ENCODE measurements at places on chromosomes 6 and 20.

DNA sequence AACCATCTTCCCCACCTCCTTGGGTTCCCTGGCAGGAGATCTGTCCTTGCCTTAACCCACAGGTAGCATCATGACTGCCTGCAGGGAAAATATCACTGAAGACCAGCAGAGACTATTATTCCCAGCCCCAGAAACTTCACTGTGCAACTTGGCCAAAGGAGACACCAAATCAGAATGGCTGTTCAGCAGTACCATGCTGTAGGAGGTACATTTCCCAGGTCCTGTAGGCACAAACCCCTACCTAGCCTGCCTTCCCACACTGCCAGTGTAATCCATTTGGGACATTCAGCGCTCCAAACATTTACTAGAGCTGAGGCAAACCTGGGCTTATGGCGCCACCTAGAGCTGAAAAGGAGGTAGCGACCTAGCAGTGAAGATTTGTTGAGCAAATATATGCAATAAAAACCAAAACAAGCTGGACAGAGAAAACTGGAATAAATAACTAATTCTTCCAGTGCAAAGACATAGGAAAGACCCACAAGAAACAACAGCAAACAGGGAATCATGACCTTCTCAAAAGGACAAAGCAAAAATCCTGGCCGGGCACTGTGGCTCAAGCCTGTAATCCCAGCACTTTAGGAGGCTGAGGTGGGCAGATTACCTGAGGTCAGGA lies 60.3 kb downstream of the VTA1 start:
- DNase-seq, result peak; percentile 70

DNA sequence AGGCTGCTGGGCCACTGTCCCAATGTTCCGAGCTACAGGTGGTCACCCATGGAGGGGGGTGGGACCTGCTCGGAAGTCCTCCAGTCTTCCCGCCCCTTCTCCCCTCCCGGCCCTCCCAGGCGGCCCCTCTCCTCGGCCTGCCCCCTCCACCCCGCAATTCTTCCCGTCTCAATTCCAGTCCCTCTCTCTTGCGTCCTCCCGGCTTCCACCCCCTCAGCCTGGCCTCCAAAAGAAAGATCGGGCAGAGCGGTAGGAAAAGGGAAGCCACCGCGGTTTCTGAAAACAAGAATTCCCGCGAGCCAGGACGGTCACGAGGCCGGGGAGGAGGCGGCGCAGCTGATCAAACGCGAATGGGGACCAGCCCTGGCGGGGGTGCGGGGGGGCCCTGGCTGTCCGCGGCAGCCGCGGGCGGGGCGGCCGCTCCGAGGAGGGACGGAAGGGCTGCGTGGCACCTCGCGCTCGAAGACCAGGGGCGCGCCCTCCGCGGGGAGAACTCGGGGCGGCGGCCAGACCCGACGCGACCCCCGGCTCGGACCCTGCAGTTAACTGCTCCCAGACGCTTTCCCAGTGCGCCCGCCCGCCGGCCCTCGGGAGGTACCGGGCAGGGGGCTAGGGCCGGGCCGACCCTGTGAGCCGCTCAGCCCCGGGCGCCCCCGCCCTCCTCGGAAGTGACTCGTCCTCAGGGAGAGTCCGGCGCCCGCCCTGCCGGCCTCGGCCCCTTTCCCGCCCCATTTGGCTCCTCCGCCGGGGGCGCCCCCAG lies 1.0 kb downstream of the PXDC1 start:
- DNase-seq, result peak; percentile 82

DNA sequence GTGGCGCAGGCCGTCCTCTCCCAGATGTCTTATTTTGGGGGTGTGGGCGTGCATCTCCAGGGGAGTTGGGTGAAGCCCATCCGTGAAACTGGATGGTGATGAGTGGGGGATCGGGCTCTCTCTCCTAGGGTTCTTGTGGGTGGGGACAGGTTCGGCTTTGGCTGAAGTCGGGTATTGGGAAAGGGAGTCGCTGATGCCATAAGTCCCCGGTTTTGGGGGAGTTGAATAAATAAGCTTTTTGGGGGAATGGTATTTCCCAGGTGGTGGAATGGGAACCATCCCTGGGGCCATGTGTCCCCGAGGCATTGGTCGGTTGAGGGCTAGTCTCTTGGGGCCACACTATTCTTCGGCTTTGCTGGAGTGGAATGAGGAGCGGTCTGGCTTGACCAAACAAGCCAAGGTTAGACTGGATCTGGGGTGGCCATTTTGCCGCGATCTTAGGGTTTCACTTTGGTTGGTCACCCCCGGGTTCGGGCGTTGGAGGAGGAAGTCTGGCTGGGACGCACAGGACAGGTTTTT lies 481 bp downstream of the ZNF133 start:
- peak; percentile 30 for DNase-seq

GRCh38 chr20:49006446-49006980 lies 39.6 kb upstream of the CSE1L start:
- DNase-seq, result no peak

- DNase-seq, result peak; percentile 18
These were observed 65.1 kb downstream of the PLG start for GRCh38 chr6:160766989-160767646.

DNA sequence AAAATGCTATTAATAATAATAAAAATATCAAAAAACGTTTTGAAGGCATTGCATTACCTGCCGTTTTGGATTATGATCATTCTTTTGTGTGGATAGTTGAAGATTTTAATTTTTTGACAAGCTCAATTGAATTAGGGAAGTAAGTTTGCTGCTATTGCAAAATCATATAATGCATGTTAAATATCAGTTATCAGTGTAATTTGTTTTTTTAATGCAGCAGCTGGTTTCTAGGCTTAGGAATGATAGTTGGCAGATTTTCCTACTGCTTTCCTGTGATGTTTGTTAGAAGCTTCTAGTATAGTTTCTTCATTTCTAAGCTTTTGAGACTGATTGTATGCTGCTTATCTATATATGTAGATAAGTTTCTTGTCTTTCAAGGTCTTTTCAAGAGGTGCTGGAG lies 99.0 kb downstream of the JARID2 start:
- DNase-seq, result no peak

DNA sequence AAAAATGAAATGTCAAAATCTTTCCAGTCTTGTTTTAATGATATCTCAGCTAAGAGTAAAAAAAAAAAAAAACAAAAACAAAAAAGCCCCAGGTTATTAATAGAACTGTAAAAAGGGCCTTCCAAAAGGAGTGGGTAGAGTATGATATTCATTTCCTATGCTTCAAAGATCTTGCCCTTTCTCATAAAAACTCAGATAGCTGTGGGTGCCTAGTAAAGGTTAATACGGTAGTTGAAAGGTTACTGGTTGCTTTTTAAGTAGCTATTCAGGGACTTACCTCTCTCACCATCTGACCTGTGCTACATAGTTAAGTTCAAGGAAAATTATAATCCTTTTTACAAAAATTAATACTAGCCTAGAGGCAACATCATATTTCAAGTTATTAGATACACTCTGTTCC lies 14.9 kb downstream of the TRMT6 start:
- DNase-seq, result no peak

GRCh38 chr6:26172608-26172968 lies 85.4 kb downstream of the HFE start:
- DNase-seq, result peak; percentile 53

All from EL (cell line).